ENCODE measurements at places on chromosomes 3 and 15. TPM values are rescaled to one million over a fixed set of nuclear protein-coding genes. Genes with fewer than 3 reads are reported as not detected.

Gene CELSR3
- 15.6 TPM for total RNA-seq

Gene MUSTN1
- total RNA-seq: 1.3 TPM

- H3K36me3 ChIP-seq: peaks cover 4% of the 10 kb centered on the region
- peak overlapping the region; percentile 42 for H3K4me3 ChIP-seq
- H3K4me1 ChIP-seq: peaks cover 12% of the 10 kb centered on the region
- H3K27me3 ChIP-seq: peaks cover 2% of the 10 kb centered on the region
- H3K27ac ChIP-seq: no peak overlapping the region
- DNase-seq: no peak
Observed at GRCh38 chr3:172622916-172623700, 87.8 kb downstream of the NCEH1 start.

DNA sequence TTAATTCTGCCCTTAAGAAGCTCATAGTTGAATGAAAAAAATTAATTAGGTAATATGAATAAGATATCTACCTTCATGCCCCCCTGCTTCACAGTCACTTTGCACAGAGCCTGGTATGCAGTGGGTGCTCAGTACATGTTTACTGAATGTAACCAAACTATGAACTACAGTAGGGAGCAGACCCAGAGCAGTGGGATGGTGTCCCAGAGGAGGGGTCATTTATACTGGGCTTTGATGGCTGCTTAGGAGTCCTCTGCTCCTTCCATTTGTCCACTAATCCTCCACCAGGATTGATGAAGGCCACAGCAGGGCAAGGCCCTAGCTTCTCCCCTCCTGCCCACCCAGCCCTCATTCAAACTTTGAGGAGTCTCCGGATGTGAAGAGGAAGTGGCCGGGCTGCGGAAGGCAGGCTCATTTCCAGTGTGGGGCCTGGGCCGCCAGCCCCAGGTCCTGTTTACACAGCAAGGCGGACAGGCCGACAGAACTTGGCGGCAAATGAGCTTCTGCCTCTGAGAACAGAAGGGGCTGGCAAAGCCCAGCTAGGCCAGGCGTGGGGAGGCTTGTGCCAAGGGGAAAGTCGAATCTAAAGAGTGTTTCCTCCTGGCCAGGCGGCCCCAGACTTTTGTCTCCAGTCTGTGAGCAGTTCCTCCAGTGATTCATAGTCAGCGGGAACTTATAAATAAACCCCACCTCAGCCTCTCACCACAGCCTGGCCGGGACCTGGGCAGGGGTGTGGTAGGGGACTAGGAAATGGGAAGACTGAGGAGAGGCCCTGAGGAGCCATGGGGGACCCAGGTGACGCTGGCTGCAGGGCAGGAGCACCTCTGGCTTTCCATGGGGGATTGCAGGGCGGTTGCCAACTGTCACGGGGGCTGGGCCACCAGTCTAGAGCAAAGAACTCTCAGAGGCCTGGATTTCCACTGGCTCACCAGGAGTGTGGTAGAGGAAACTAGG, 51.6 kb upstream of the LCTL start:
- H3K27ac ChIP-seq: peak overlapping the region; percentile 52
- no peak overlapping the region for H3K4me3 ChIP-seq
- no peak for DNase-seq
- H3K36me3 ChIP-seq: no peaks in the 10 kb centered on the region

Gene RAP2B
- total RNA-seq: 19.3 TPM

- no peaks in the 10 kb centered on the region for H3K36me3 ChIP-seq
- DNase-seq: no peak
- H3K4me3 ChIP-seq: no peak overlapping the region
- no peaks in the 10 kb centered on the region for H3K4me1 ChIP-seq
- no peaks in the 10 kb centered on the region for H3K27me3 ChIP-seq
- no peak overlapping the region for H3K27ac ChIP-seq
Observed at GRCh38 chr3:79534727-79535126, 233.1 kb downstream of the ROBO1 start.

DNA sequence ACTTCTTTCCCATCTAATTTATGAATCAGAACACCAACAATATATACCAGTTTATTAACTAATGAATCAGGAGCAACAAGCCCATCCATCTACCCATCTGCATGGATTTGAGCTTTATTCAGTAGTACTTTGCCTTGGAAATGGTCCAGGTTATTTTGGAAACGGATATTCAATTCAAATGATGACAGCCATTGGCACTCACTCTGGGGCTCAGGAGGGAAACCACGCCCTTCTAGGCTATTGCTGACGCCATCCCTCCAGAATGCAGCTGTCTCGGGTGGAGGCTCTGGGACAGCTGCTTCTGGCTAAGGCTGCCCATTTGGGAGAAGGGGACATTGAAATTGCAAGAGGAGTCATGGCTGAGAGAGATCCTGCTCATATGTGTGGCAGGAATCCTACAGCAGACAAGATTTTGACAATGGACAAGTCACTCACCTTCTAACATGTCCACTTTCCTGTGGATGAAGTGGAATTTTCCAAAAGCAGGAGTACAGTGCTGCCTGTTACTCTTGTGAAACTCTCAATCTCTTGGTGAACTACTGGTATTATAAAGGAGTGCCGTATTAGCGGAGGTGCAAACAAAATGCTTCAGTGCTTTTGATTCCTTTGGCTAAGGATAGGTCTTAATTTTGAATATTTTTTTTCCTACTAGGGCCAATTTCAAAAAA, 29.3 kb upstream of the TRAK1 start:
- no peak overlapping the region for H3K27ac ChIP-seq
- no peak for DNase-seq
- no peaks in the 10 kb centered on the region for H3K27me3 ChIP-seq
- peaks cover 2% of the 10 kb centered on the region for H3K4me1 ChIP-seq
- H3K4me3 ChIP-seq: no peak overlapping the region

GRCh38 chr3:44969154-44969827, 6.7 kb downstream of the ZDHHC3 start:
- H3K27ac ChIP-seq: peak overlapping the region; percentile 70
- no peak for DNase-seq
- H3K36me3 ChIP-seq: peaks cover 11% of the 10 kb centered on the region
- H3K27me3 ChIP-seq: no peaks in the 10 kb centered on the region
- peak overlapping the region; percentile 48 for H3K4me3 ChIP-seq
- peaks cover 56% of the 10 kb centered on the region for H3K4me1 ChIP-seq

DNA sequence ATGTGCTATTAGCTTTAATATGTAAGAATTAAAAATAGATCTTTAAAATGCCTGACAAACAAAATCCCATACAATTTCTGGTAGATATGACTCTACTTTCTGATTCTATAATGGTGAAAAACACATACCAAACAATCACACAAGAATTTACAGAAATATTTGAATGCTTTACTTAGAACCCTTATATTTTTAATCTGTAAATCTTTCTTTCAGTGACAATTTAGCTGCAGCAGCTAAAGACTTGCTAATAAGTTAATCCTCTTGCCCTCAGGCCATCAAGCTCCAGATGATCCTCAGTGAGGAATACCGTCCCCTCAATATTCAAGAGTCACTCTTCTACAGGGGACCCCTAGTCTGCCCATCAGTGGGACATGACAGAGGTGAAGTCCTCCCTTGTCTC, 55.6 kb downstream of the C3orf80 start:
- H3K4me3 ChIP-seq: no peak overlapping the region
- H3K4me1 ChIP-seq: no peaks in the 10 kb centered on the region
- no peak for DNase-seq
- H3K27me3 ChIP-seq: no peaks in the 10 kb centered on the region

DNA sequence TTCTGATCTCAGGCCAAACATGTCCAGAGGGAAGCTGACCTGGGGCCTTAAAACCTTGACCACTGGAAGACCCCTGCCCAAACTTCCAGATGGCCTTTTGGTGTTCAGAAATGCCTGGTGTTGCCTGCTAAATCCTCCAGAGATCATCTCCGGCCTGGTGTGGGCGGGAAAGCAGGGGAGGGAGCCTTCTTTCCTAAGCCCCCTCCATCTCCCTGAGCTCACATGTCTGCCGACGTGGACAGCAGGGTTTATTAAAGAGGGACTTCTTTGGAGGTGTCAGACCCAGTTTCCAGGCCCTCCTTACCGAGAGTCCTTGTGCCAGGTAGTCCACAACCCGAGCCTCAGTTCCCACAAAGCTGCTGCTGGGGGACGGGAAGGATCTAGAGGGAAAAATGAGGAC, 55.9 kb upstream of the SLC6A1 start:
- H3K36me3 ChIP-seq: no peaks in the 10 kb centered on the region
- DNase-seq: no peak
- H3K27me3 ChIP-seq: no peaks in the 10 kb centered on the region
- no peak overlapping the region for H3K4me3 ChIP-seq

DNA sequence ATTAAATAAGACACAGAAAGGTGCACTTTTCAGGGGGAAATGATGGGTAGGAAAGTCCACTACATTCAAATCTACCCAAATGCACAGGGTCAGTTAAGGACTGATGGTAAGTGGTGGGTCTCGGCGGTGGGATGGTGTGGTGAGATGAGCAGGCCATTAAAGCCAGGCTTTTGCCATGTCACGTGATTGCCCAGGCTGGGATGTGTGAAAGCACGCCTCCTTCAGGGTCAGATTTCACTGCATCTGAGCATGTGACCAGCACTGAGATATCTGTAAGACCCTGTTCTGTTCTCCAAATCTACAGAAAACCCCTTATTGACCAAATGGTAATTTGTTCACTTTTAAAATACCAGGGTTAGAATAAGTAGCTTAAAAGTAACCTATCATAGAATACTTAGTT, 301.5 kb downstream of the MEX3B start:
- no peak overlapping the region for H3K27ac ChIP-seq
- peaks cover 5% of the 10 kb centered on the region for H3K27me3 ChIP-seq
- H3K4me1 ChIP-seq: no peaks in the 10 kb centered on the region
- no peak overlapping the region for H3K4me3 ChIP-seq
- no peaks in the 10 kb centered on the region for H3K36me3 ChIP-seq
- no peak for DNase-seq

- no peaks in the 10 kb centered on the region for H3K4me1 ChIP-seq
- no peaks in the 10 kb centered on the region for H3K27me3 ChIP-seq
- DNase-seq: peak; percentile 61
- H3K36me3 ChIP-seq: no peaks in the 10 kb centered on the region
- no peak overlapping the region for H3K4me3 ChIP-seq
Observed at GRCh38 chr3:157865352-157866000, 240.7 kb downstream of the SHOX2 start.
